Kidney tubule cell (primary cell): ENCODE measurements at places on chromosomes 7 and 10.

- DNase-seq, result no peak
Observed at GRCh38 chr10:48511066-48511874, 93.6 kb downstream of the ARHGAP22 start.

DNA sequence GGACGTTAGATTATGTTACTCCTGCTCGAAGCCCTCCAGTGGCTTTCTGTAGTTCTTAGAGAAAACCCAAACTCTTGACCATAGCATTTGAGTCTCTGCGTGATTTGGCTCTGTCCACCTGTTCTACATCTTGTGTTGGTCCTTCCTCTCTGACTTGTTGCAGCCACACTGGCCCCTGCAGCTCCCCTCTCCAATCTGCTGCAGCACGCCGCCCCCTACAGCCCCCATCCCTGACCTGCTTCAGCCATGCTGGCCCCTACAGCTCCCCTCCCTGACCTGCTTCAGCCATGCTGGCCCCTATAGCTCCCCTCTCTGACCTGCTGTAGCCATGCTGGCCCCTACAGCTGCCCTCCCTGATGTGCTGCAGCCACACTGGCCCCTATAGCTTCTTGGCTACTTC, 29.2 kb downstream of the TRRAP start:
- DNase-seq, result no peak

GRCh38 chr7:74174606-74175082, 488 bp downstream of the EIF4H start:
- peak; percentile 48 for DNase-seq

- DNase-seq, result peak; percentile 53
Observed at GRCh38 chr10:11424456-11425295, 186.8 kb downstream of the USP6NL start.

DNA sequence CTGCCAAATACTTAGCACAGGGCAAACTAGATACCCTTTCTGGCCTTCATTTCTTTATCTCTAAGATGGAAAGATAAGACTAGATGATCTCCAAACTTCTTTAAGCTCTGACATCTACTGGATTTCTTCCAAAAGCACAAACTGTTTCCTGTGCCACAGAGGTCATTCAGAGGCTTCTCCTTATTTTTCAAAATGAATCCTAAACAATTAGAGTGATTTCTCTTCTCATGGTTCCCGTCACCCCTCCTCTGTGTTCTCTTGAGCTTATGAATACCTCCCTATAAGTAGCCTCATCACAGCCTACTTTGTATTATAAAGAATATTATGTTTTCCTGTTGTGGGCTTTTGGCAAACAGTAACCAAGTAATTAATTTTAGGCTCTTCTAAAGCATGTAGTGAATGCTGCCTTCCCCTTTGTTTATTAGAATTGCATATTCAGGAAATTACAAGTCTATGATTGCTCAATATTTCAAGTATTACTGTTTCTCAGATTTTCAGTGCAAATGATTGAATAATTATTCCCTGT, 179.5 kb downstream of the REEP3 start:
- no peak for DNase-seq

DNA sequence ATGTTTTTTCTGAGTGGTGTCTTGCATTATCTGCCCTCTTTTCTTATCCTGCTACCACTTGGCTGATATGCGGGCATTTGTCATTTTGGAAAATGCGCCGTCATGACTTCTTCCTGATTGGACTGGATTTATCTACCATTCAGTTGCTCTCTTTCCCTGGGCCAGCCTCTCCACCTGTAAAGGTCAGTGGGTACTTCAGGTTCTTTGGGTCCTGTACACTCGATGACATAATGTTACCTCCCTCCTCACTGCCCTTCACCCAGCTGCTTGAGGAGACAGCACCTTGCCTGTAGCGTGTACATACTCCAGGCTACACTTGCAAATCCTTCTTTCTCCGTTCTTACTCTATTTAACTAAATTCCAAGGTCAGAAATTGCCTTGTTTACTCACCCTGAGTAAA, 83.7 kb downstream of the RBM33 start:
- no peak for DNase-seq

DNA sequence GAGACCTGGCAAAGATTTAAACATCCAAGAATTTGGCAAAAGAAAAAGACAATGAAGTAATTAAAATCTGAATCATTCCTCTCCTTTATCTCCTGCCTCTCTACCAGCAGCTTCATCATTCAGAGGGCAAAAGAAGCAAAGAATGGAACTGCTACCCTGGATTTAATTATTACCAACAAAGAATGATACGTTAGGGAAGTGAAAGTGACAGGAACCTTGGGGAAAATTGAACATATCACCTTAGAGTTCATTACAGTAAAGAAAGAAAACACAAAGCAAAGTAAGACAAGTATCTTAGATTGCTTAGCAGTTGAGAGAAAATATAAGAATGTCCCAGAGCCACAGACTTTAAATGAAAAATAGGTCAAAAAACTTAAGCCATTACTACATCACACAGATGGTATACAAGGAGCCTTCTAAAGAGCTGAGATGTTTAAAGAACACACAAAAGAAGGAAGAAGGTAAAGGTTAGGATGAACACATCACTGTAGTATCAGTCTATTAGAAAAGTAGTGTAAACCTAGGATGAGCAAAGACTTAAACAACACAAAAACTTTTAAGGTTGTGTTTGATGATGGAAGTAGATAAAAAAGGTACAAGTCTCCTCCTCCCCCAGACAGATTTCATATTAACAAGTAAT, 17.5 kb downstream of the CTNNA3 start:
- DNase-seq, result no peak

DNA sequence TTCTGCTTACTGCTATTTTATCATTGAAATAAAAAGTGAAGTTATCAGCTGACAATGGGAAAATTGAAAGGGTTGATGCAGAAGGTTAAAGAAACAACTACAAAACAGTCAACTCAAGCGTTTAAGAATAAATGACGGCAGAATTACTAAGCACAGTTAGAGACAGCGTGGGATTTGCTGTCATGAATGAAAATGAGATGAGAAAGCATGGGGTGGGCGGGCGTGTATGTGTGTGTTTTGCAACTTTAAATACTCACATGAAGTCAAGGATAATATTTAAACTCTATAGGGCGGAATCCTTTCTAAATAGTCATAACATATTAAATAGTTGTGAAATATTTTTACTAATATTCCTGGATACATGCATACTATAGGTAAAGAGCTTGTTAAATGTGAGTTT, 450.8 kb downstream of the ETV1 start:
- no peak for DNase-seq

DNA sequence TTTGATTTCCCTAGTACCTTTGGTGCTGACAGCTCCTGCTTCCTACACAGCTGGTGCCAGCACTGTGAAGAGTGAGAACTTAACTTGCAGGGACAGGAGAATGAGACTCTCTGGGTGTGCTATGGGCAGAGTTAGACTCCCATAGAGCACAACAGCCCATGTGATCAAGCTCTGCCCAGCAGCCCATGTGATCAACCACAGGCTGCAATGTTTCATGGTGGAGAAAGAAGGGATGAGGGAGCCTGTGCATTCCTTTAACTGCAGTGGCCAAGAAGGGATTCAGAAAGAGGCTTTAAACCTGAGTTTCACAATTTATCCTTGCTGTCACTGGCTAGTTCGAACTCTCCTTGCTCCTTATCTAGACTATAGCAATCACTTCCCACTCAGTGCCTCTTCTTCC, 10.0 kb upstream of the MEST start:
- DNase-seq, result peak; percentile 3

DNA sequence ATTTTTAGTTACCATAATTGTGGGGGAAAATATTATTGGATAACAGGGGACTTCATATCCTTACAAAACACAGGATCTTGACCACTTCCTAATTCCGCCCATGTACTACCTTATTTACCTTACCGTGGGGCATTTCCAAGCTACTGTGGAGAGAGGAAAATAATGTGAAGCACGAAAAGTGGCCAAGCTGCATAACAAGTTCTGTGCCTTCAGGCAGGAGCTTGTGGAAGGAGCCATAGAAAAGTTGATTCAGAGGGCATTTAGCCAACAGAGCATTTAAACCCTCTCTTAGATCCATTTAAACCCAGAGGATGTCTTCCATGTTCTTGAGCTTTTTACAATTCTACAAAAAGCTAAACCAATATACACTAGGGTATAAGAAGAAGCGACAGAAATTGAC, 41.6 kb downstream of the DNAJB9 start:
- no peak for DNase-seq

DNA sequence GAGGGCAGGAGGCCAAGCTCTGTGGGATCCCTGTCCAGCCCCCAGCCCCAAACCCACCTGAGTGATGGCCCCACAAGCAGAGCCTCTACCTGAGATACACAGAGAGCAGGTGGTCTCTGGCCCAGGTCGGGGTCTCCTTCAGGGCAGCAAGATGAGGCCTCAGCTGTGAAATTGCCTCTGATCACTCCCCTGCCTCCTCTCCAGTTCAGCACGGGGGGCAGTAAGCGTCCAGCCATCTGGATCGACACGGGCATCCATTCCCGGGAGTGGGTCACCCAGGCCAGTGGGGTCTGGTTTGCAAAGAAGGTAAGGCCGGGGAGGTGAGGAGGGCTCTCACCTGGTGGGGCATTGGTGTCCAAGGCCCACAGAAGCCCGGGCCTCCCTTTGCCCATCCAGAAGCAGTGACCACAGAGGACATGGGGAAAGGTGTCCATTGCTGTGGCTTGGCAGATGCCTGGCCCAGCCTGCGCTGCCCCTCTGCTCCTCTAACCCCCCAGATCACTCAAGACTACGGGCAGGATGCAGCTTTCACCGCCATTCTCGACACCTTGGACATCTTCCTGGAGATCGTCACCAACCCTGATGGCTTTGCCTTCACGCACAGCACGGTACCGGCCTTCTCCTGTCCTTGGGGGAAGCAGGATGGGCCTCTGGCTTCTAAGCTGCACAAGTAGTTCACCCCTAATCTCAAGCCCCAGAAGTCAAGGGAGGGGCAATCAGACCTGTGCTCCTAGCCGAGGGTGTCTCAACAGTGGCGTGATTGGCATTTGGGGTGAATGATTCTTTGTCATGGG, 3.1 kb downstream of the CPA1 start:
- no peak for DNase-seq

DNA sequence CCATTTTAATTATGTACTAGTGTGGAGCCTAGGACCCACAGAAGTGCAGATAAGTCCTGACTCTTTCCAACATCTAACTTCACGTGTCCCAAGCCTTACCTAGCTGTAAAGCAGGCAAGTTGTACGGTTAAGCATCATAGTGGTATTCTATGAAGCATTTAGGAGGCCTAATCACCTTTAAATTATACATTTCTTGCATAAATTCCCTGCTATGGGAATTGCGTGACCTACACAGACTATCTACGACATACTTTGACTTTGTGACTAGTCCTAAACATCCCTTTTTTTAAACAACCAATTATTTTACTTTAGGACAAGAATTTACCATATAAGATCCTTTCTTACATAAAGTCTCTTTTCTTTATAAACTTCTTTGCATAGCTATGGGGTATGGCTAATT, 37.7 kb upstream of the LRGUK start:
- no peak for DNase-seq

DNA sequence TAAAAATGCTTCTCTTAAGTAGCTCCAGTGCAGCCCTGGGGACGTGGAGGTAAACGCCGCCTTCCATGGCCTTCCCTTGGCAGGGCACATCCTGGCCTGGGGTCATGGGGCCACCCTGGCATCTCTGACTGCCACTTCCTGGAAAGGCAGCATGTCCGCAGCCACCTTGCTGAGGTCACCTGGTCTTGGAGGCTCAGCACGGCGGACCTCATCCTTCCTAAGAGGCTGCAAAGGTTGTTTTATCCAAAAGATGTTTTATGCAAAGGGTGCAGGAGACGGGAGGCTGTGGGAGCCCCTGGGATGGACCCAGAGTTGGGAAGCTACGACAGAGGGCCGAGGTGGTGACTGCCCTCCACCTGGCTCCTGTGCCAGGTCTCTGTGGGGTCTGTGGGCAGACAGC, 106.0 kb downstream of the TCERG1L start:
- no peak for DNase-seq

GRCh38 chr7:150428671-150429451, 21.6 kb upstream of the GIMAP8 start:
- peak; percentile 95 for DNase-seq

- DNase-seq, result no peak
Observed at GRCh38 chr10:15096661-15097010, 519 bp upstream of the RPP38 start.

DNA sequence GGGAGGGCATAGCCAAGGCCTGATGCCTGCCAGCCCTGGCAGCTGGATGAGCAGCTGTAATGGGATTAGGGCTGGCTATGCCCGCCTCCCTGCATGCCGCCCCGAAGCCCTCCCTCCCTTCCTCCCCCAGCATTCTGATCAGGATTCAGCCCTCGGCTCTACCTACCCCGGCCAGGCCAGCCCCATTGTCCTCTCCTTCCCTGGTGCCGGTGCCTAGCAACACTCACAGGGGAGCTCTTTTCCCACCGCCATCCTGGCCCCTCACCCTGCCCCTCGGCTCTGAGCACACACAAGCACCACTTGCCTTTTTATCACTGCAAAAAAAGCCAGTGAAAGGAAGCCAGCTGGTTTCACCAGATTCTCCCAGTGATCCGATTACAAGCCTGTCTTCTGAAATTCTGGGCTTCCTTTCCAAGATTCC, 9.0 kb upstream of the ADCYAP1R1 start:
- no peak for DNase-seq

DNA sequence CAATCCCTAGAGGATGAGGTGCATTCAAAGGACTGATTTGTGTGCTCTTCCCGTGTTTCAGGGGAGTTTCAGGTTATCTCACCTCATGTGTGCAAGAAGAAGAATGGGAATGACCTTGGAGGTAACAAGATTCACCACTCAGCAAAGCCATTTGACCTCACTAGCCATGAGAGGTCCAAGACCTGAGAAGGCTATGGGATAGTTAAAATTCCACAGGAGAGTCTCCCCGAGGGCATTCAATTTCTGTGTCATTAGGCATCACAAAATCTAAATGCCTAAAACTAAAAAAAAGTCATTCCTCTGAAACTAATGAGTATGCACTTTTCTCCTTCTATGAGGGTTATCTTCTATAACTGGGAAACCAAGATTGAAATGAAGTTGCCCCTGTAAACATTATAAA, 433.4 kb downstream of the KCNMA1 start:
- DNase-seq, result no peak

DNA sequence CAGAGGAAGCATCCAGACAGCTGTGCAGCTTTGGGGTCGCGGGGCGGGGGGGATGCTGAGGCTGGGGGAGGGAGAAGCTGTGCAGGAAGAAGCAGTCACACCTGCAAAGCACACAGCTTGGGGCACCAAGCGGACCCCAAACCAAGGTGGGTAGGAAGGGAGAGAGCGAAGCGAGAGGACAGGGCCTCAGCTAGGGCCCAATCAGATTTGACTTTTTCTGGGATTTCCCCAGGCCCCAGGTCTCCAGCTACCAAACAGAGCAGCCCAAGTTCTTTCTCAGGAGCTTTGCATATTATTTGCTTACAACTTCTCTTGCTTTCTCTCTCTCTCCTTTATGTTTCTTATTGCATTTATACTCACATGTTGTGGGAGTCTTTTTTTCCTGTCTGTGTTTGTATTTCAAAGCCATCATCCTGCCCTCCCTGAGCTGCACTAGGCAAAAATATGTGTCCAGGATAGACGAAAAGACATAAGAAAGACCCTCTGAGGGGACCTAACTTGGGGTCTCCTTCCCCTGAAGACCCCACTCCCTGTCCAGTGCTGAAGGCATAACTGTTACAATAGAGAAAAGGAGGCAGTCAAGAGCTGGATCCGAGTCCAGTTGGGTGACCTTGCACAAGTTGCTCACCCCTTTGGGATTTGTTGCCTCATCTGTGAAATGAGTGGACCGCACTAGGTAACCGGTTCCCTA, 50.6 kb upstream of the SMNDC1 start:
- DNase-seq, result no peak

GRCh38 chr7:105388356-105389087, at the start of gene SRPK2:
TSS of gene SRPK2 (minus strand) at chr7:105388921.
- peak; percentile 83 for DNase-seq

- DNase-seq, result no peak
Observed at GRCh38 chr10:123427165-123427786, 238.9 kb upstream of the GPR26 start.
